ENCODE measurements at places on chromosomes 11 and 22.

- DNase-seq: peak; percentile 65
These were observed at the start of gene CCDC88B for GRCh38 chr11:64339754-64340408. TSS of gene CCDC88B (plus strand) at chr11:64340204. CDS start at chr11:64340267, 63 bp downstream.

GRCh38 chr11:13091804-13092203 is 82.7 kb downstream of the RASSF10 start:
- DNase-seq: no peak

- no peak for DNase-seq
These were observed 10.0 kb downstream of the PRR33 start for GRCh38 chr11:1881442-1882264.

- DNase-seq: no peak
These were observed 52.2 kb downstream of the NUP98 start for GRCh38 chr11:3745161-3745560.

- no peak for DNase-seq
These were observed 31.6 kb downstream of the CTTN start for GRCh38 chr11:70429724-70430521.

GRCh38 chr11:29773656-29774264 is 243.1 kb downstream of the KCNA4 start:
- DNase-seq: no peak

DNA sequence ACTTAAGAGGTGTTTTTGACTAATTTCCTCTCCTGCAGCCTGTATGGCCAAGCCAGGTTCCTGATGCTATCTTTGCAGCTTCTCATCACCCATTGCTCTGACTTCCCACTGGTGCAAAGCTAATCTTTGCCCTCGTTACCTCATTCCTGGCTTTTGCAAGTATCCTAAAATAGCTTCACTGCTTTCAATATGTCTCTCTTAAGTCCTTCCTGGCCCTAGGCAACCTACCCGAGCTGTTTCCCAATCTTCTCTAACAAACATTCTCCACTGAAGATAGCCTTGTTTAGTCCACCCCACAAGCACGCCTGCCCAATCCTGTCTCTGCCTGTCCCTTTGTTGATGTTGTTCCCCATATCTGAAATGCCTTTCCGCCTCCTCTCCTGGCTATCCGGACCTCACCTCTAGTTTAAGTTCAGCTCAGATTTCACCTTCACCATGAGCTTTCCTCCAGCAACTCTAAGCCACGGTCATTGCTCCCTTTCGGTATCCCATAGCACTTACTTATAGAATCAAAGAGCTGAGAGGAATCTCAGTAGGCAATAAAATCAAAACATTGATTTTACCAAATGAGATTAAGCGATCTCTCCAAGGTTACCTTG is 30.1 kb upstream of the CECR2 start:
- no peak for DNase-seq

- DNase-seq: no peak
These were observed 80.6 kb upstream of the CLDN5 start for GRCh38 chr22:19604711-19605268.

GRCh38 chr22:36879775-36880174 is 19.0 kb downstream of the NCF4 start:
- no peak for DNase-seq

- no peak for DNase-seq
These were observed 46.6 kb upstream of the SORL1-AS1 start for GRCh38 chr11:121499405-121499804.

GRCh38 chr11:92008249-92008648 is 216.4 kb upstream of the FAT3 start:
- DNase-seq: no peak

DNA sequence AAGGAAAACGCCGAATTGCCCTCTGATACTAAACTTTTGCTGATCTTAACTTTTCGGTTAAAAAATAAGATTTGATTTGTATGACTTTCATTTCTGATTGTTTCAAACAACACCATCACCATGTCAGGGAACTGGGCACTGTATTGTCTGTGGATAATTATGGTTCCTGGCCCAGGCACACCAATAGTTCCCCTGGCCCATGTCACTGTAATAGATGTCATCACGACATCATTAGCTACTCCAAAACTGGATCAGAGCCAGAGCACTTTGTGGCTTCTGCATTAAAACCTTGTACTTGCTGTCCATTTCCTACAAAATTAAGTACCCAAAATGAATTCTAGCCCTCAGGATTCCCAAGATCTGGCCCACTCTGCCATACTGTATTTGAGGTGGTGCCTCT is 119.5 kb upstream of the NARS2 start:
- DNase-seq: no peak

DNA sequence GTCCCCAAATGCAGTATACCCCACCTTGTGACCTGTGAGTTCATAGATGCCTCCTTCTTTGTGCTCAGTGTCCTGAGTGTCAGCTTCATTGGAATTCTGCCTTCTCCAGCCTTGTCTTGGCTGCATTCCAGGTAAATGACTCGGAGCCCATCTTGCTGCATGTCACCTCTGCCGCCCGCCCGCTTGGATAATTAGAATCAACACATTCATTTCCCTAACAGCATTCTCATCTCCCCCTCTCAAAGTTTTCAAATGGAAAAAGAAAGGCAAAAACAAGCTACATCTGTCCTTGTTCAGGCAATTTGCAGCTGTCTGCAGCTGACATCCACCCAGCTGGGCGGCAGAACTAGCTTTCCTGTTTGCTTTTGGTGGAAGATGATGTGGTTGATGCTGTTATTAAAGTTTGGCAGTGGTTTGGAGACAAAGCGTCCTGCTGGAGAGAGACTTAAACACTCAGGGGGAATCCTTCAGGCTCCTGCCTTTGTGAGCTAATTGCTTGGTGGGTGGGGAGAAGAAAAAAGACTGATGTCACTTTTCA is 198.8 kb upstream of the SEZ6L start:
- DNase-seq: no peak

DNA sequence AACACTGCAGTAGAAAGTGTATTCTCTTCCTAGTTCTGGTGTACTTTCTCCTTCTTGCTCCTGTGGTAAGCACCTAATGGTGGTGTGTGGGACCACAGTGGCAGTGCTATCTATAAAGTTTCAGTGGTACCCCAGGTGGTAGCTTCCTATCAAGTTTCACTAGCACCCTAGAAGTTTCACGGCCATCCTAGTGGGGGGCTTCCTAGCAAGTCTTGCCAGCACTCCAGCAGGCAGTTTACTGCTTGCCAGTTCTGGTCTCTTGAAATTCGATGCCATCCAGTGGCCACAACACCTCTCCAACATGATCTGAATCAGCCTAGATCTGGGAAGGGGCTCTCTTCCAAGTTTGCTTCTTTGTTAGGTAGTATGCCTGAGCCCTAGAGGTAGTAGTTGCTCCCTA is 229.6 kb downstream of the SWAP70 start:
- DNase-seq: no peak

DNA sequence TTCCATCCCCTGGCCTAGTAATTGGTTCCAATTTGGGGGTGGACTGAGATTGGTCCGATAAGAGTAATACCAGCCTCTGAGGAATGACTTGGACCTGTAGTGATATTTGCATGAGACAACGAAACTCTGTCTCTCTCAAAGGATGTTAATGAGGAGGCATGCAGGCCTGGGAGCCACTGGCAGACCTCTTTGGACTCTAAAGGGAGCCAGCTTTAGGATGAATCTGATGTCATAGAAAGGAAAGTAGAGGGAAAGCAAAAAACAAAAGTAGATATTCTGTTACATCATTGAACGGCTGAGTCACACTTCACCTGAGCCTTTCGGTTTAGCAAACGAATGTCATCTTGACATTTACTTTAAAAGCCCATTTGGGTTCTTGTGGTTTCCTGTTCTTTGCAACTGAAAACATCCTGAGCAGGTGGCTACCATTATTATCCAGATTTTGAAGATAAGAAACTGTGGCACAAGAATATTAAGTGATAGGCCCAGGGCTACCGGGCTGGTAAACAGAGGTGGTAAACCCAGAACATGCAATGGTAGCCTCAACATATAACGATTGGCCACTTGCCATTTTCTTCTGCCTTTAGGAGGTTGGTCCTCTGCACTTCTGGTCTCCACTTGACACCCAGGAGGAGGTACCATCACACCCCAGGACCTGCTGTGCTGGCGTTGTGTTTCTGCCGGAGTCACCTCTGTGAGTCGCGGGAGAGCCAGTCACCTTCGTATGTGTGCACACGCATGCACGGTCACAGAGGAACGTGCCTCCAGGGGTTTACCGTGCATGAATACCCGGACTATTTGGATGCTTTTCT is 42.7 kb downstream of the RTL6 start:
- peak; percentile 17 for DNase-seq

DNA sequence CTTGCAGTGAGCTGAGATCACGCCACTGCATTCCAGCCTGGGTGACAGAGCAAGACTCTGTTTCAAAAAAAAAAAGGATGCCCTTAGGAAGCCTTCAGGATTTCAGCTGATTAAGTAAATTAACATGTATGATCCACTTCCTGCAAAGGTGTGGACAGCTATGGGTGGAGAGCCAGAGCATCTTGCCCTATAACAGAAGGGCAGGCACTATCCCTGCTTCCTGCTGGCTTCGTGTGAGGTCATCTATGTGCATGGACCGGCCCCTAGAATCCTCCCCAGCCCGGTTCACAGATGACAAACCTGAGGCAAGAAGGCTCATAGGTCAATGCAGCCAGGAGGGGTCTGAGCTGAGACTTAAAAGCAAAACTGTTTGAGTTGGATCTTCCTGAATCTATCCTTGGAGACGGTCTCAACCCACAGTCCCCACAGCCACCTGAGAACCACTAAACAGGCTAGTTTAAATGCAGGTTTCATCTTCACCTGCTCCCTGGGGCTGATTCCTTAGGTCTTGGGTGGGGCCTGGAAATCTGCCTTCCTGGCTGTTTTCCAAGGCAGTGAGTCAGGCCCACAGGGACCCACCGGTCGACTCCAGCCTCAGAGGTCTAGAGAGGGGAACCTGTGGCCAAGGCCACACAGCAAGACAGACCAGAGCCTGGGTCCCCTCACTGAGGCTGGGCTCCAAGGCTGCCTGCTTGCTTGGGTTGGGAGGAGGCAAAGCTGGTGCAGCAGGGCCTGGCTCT is 55.2 kb upstream of the MPEG1 start:
- DNase-seq: no peak

DNA sequence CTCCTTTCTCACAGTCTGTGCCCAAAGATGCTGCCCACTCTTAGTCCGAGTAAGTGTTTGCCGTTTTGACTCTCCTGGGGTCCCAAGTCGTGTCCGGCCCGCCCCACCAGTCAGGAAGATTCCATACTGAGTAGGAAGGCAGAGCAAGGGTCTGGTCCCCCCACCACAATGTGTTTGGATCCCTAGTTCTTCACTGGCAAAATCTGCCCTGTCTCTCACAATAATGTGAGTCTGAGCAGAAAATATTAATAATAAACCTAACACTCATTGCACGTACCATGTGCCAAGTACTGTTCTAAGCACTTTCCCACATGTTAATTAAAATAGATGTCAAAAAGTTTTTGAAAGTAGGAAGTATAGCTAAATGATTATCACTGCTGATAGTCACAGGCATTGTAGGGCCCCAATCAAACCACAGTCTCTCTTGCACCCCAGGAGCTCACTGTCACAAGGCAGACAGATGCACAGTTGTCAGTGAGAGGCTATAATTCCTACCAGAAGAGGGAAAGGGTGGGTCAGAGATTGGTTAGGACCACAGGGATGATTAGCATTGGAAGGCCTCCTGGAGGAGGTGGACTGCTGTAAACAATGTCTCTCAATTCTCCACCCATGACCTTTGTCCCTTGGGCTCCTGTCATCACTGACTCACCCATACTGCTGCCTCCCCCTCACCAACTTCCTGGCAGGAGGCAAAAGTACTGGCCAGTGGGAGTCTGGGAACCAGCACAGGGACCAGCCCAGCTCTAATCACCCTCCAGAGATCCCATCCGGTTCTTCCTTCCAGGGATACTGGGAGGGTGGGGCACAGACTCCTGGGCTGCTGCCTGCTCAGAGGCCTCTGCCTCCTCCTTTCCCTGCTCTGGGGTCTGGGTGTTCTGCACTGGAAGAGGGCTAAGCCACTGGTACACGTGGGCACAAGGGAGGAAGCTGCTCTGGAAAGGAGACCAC is 1.0 kb upstream of the POLD4 start:
- no peak for DNase-seq

- no peak for DNase-seq
These were observed 42.6 kb upstream of the EED start for GRCh38 chr11:86202013-86202336.

DNA sequence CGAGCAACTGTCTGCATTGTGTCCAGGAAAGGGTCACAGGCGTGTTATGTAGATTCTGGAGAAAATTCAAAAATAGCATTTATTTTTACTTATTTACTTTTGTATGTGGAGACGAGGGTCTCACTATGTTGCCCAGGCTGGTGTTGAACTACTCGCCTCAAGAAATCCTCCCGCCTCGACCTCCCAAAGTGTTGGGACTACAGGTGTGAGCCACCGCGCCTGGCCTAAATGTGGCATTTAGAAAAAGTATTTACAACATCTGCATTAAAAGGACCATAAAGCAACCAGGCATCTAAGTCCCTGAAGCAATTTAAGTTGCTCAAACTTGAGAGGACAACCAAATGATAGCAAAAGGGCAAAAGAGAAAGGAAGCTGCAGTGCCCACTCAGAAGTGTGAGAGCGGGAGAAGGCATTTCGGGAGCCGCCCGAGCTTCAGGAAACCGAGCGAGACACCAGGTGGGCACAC is 595 bp downstream of the TRIM66 start:
- no peak for DNase-seq

- DNase-seq: no peak
These were observed 42.4 kb downstream of the PIK3C2A start for GRCh38 chr11:17165247-17165890.

DNA sequence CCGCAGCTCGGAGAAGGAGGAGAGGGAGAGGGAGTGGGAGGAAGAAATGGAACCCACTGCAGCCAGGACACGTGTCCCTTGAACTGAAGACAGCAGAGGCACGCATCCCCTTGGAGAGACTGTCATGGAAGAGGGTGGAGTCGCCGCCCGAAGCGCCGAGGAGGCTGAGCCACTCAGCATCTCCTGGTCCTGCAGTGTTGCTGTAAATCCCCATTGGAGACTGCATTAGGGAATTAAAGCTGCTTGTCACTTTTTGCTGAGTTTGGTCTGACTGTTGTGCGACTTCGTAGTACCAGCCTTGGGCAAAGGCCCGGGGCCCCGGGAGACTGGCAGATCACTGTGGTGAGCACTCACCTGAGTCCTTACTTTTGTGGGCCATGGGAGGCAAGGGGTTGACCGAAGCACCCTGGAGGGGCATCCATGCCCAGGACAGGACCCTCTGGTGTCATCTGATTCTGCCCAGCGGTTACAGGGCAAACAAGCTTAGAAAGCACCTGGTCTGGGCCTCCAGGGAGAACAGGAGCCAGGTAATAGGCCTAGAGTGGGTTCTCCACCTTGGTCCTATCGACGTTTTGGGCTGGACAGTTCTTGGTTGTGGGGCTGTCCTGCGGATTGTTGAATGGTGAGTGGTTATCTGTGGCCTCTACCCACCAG is 797 bp downstream of the VPREB1 start:
- DNase-seq: no peak

DNA sequence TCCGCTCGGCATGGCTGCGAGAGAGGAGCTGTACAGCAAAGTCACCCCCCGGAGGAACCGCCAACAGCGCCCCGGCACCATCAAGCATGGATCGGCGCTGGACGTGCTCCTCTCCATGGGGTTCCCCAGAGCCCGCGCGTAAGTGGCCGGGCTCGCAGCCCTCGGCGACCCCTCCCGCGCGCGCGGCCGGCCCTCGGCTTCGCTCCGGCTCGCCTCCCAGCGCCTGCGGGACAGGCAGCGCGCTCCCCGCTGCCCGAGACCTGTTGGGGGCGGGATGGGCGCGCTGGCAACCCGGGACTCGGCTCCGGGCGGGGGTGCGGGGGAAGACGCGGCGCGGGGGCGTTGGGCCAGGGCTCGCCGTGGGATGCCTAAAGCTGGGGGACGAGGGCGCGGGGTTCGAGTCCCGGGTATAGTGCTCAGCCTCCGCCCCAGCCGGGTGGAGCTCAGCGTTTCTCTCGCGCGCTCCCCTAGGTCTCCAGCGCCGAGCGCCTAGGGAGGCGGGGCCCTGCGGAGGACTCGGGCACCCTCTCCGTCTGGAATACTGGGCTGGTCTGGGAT is 630 bp downstream of the UBASH3B start:
- peak; percentile 7 for DNase-seq
